ENCODE measurements at places on chromosomes 2 and 18. TPM values are rescaled to one million over a fixed set of nuclear protein-coding genes. Genes with fewer than 3 reads are reported as not detected.

GRCh38 chr2:7672027-7672684 is 754.9 kb downstream of the RNF144A start:
- DNase-seq, result peak; percentile 52

- no peak for DNase-seq
Observed at GRCh38 chr18:840023-840408, 28.0 kb upstream of the YES1 start.

DNA sequence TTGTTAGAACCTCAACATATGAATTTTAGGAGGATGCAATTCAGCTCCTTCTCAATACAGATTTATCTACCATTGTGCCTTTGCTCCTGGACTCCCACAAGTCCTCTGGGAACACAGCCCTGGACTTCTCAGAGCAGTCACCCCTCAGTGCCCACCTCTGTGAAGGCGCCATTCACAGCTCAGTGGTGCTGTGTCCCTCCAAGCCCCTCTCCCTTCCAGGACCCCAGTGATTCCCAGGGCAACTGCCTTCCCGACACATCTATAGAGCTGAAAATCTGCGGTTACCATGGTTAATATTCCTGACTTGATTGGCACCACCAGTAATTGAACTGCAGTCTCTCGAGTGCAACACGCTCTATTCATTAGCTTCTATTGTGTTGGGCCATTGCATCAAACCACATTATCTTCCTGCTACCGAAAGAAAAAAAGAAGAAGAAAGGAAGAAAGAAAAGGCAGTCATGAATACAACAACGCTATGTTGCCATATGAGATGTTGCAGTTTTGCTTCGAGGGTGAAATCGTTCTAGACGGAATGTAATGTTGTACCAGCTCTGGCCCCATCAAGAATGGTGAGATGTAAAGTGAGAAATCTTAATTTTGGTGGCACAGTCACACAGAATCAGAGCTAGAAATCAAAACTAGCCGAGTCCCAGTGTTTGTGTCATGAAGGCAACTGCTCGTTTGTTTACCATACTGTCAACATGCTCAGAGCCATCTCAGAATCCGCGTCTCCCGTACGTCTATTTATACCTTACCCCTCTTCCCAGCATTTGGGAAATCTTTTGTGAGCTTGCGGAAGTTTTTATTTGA is 524.0 kb upstream of the ID2 start:
- DNase-seq, result no peak

DNA sequence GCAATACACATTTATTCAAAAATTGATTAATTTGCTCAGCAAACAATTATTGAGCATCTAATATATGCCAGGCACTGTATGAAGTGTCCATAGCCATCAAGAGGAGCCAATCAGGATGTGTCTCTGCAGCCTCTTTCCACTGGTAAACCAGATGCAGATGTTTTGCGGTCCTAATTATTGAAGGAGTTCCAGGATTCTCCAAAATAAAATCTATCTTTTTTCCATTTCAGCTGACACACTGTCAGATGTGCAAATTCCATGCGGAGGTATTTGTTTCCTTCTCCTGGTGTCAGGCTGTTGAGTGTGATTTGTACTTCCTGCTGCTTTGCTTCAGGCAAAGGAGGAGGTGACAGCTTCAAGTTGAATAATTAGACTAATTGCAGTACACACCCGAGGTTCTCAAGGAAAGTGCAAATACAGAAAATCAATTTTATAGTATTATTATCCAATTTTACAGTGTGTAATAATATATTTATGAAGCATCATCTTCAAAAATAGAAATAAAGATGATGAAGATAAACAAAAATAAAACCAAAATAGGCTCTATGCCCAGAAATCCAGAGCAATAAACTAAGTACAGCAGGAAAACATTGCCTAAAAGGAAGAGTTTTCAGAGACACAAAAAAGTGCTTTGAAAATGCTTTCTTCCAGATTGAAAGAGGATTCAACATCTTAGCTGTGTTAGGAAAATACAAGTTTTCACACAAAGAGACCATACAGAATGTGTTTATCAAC is 1352.9 kb upstream of the CHAC2 start:
- DNase-seq, result no peak

GRCh38 chr2:120653046-120653445 is 82.6 kb upstream of the GLI2 start:
- DNase-seq, result no peak

- no peak for DNase-seq
Observed at GRCh38 chr2:172031536-172031935, 31.8 kb downstream of the METAP1D start.

DNA sequence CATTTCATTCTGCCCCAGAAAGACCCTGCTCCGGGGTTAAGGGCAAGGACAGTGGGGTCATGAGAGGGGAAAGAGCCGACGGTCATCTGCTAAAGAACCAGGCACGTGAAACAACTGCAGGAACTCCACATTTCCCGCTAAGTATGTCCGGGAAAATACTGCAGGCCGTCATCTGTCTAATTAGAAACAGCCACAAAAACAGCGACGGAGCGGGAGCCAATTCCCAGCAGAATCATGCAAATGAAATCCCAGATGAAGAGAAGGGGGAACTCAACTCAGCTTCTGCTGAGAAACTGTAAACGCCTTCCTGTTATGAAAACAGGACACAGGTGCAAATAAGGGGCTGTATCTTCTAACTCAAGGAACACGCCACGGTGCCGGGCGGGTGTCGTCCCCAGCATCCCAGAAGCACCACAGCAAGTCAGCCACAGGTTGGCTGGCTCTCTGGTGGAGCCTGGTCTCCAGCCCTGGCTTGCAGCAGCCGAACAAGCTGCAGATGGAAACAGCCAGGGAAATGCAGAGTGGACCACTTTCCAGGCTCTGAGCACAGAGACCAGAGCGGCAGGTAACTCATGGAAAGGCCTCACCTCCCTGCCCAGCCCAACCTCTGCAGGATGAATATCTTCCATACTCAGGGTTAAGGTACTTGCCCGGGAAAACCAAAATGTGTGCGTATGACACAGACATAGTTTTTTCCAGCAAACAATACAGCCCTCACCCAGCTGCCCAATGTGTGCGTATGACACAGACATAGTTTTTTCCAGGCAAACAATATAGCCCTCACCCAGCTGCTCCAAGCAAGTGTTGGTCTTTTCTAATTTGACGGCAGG is 28.9 kb downstream of the PXDN start:
- DNase-seq, result no peak

The GLI2 gene
- total RNA-seq, result not detected

The CGREF1 gene
- not detected for total RNA-seq

- no peak for DNase-seq
Observed at GRCh38 chr18:66682855-66683322, 79.0 kb upstream of the CDH19 start.

The TMEM17 gene
- total RNA-seq, result not detected

- DNase-seq, result no peak
Observed at GRCh38 chr2:43708178-43708577, 31.9 kb upstream of the C1GALT1C1L start.

- no peak for DNase-seq
Observed at GRCh38 chr2:234203135-234203984, 152.9 kb downstream of the SPP2 start.

- DNase-seq, result no peak
Observed at GRCh38 chr2:36675579-36676282, 20.8 kb upstream of the VIT start.

DNA sequence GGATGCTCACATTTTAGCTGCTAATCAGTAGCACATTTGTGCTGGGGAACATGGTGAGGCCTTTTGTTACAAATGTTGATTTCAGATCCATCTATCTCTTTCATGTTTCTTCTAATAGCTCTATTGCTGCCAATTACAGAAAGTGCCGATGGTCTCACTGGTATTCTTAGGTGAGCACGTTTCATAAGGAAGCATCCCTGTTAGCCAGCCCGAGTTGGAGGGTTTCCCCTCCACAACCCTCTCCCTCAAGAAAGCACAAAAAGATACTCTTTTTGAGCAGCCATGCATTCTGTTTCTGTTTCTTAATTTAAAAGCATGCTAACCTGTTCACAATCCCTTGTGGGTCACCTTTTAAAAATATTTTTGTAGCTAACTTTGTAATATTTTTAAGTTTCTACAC is 30.8 kb upstream of the ST8SIA5 start:
- no peak for DNase-seq

The MPP4 gene
- not detected for total RNA-seq

The MEP1B gene
- total RNA-seq, result not detected

GRCh38 chr2:24210106-24210455 is 35.2 kb downstream of the FAM228A start:
- DNase-seq, result no peak

GRCh38 chr2:10400568-10400977 is 47.6 kb downstream of the ODC1 start:
- DNase-seq, result no peak

DNA sequence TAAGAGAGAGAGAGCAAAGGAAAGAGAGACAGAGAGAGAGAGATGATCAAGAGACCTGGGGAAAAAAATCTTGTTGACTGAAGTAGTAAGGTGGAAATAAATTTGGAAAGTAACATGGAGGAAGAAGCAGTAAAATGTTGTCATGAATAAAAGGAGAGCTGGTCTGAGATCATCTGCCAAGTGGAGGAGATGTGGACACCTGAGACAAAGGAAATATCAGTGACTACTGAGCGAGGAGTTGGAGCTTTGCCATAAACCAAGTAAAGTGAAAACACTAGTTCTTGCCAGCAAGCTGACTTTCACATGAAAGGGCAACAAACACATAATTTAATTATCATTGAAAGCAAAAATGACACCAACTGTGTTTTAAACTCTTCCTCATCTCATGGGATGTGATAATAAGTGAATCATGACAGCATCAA is 49.0 kb upstream of the DSG1 start:
- DNase-seq, result no peak

DNA sequence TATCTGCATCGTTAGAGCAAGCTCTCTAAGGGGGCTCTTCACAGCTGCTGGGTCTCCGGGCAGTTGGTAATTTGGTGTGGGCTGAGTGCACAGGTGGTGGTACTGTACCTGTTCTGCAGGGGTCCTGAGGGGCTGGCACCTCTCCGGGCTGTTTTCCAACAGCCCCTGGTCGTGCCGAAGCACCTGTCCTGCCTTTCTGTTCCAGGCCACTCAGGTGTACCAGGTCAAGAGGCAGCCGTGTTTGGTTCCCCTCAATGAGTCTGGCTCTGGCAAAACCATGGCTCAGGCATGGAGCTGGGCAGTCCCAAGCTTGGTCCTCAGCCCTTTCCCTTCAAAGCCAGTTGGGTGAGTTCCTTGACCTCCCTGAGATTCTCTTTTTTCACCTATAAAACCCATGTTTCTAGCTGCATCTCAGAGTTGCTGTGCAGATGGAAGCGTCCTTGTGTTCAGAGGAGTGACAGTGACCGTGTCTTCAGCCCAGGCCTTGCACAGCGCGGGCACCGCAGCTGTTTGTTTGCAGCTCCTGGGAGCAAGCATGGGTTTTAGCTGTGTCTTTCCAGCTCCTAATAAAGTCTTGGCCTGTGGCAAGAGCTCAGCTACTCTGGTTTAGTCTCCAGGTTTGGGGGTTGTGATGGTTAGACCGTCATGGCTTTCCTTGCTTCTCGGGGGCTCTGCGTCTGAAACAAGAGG is 110.9 kb downstream of the GLI2 start:
- no peak for DNase-seq

Measured in OCI-LY7 (cell line).